Naive thymus-derived CD4-positive, alpha-beta T cell (primary cell): ENCODE measurements at places on chromosomes 4 and X. TPM values are rescaled to one million over a fixed set of nuclear protein-coding genes. Genes with fewer than 3 reads are reported as not detected.

GRCh38 chr4:19562456-19562855 is 689.2 kb upstream of the SLIT2 start:
- H3K36me3 ChIP-seq: no peaks in the 10 kb centered on the region
- no peak overlapping the region for H3K4me3 ChIP-seq
- H3K4me1 ChIP-seq: no peaks in the 10 kb centered on the region
- no peak for DNase-seq
- H3K27ac ChIP-seq: no peak overlapping the region

GRCh38 chrX:129905787-129906580 is at the start of gene UTP14A:
TSS of gene UTP14A (plus strand) at chrX:129906164. CDS start at chrX:129906211, 47 bp downstream.
- DNase-seq: peak; percentile 76
- peaks cover 19% of the 10 kb centered on the region for H3K36me3 ChIP-seq
- peak within 1 kb of the TSS; percentile 85 for H3K4me3 ChIP-seq
- H3K27ac ChIP-seq: peak within 1 kb of the TSS; percentile 76
- H3K27me3 ChIP-seq: no peaks in the 10 kb centered on the region
- H3K4me1 ChIP-seq: peaks cover 8% of the 10 kb centered on the region

GRCh38 chrX:95156566-95156965 is 1482.6 kb downstream of the FAM133A start:
- no peak overlapping the region for H3K27ac ChIP-seq
- no peak overlapping the region for H3K4me3 ChIP-seq
- no peaks in the 10 kb centered on the region for H3K36me3 ChIP-seq
- H3K27me3 ChIP-seq: no peaks in the 10 kb centered on the region

- H3K4me1 ChIP-seq: no peaks in the 10 kb centered on the region
- H3K36me3 ChIP-seq: no peaks in the 10 kb centered on the region
- DNase-seq: no peak
- no peak overlapping the region for H3K4me3 ChIP-seq
These were observed 41.6 kb downstream of the EVC start for GRCh38 chr4:5752376-5753184.

DNA sequence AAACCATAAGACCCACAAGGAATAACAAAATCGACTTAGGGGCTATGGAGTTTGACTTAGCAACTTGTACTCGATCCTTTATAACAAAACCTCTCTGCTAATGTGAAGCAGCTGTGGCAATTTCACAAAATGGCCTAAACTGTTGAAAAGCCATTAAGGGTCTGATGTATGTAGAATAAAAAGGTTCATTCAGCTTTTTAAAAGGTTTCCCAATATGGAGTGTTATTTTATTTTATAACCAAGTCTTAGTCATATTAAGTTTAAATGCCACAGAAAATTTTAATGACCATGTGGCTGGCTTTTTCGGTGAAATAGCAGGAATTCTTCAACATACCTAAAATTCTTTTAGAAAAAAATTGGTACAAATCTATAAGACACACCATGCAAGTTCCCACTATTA is 291.8 kb upstream of the HAND2 start:
- no peaks in the 10 kb centered on the region for H3K36me3 ChIP-seq
- H3K4me3 ChIP-seq: no peak overlapping the region
- H3K4me1 ChIP-seq: no peaks in the 10 kb centered on the region
- no peaks in the 10 kb centered on the region for H3K27me3 ChIP-seq

DNA sequence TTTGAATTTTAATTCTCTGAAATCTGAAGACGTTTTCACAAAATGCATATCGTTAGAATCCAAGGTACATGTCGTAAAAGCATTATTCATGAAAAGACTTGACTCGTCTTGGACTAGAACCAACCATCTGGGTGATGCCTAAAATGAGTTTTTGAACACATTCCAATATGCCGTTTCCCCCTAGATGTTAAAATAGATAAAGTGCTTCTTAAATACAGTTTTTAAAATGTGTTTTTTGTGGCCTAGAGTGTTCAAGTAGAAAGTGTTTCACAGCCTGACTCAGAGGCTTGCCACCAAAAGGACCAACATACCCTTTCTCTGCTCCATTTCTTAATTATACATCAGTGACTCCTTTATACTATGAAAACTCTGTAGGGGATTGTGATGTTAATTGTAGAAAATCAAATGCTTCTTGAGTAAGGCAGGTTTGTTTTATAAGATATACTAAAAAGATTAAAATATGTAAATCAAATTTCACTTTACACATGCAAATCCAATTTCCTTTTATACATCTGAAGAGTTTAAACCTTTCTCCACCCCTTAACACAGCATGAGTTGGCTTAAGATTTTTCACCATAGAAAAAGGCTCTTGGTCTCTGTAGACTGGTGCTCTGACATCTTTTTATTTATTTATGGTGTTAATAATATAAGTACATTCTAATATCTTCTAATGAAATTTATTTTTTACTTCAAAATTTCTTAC is 48.4 kb downstream of the PRKG2 start:
- no peak overlapping the region for H3K4me3 ChIP-seq
- no peaks in the 10 kb centered on the region for H3K36me3 ChIP-seq
- peaks cover 2% of the 10 kb centered on the region for H3K27me3 ChIP-seq
- DNase-seq: no peak

- H3K4me1 ChIP-seq: no peaks in the 10 kb centered on the region
- no peak overlapping the region for H3K4me3 ChIP-seq
- no peaks in the 10 kb centered on the region for H3K27me3 ChIP-seq
- no peak overlapping the region for H3K27ac ChIP-seq
- DNase-seq: no peak
These were observed 169.6 kb upstream of the MXRA5 start for GRCh38 chrX:3516051-3516541.

The ZDHHC15 gene
- 0.65 TPM for total RNA-seq

DNA sequence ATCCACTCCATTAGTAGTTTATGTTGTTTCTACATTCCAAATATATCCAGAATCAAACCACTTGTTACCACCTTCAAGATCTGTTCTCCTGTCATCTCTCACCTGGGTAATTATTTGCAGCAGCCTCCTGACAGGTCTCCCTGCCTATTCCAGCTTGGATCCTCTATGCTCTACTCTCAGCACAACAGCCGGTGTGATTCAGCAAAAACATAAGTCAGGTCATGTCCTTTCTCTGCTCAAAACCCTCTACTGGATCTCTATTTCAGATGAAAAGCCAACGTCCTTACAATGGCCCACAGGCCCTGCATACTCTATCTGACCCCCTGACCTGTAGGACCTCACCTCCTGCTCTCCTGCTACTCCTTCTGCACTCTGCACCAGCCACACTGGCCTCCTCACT is 84.5 kb downstream of the NHSL2 start:
- DNase-seq: no peak
- no peak overlapping the region for H3K27ac ChIP-seq
- no peak overlapping the region for H3K4me3 ChIP-seq
- no peaks in the 10 kb centered on the region for H3K4me1 ChIP-seq
- no peaks in the 10 kb centered on the region for H3K27me3 ChIP-seq

DNA sequence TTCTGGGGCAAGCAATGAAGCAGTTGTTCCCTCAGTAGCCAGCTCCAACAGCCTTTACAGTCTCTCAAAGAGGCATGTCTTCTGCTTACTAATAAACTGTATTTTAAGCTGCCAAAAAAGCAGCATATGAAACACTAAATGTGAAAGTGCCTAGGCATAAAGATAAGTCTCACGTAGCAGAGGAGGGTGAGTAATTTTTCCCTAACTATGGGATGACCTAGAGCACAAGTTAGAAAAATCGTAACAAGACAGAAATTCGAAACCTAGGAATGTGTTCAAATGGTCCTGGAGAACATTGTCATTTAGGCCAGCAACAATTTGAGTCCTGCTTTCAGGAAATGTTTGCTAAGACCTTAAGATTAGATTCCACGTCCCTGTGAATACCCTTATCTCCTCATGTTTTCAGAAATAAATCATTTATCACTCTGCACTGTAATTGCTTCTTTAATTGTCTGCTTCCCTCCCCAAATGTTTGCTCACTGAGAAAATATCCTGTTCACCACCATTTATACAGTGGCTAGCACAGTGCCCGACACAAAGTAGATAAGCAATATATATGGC is 222.2 kb downstream of the KCNIP4 start:
- no peaks in the 10 kb centered on the region for H3K27me3 ChIP-seq
- no peak overlapping the region for H3K27ac ChIP-seq
- H3K4me3 ChIP-seq: no peak overlapping the region
- no peaks in the 10 kb centered on the region for H3K36me3 ChIP-seq
- no peaks in the 10 kb centered on the region for H3K4me1 ChIP-seq

The OTUD6A gene
- total RNA-seq: not detected

GRCh38 chrX:48761674-48762471 is at the start of gene GLOD5:
TSS of gene GLOD5 (plus strand) at chrX:48761747. CDS start at chrX:48761791, 44 bp downstream.
- H3K27me3 ChIP-seq: no peaks in the 10 kb centered on the region
- no peaks in the 10 kb centered on the region for H3K36me3 ChIP-seq
- no peaks in the 10 kb centered on the region for H3K4me1 ChIP-seq
- H3K4me3 ChIP-seq: no peak within 1 kb of the TSS
- H3K27ac ChIP-seq: no peak within 1 kb of the TSS

GRCh38 chr4:36549252-36549651 is 267.8 kb downstream of the DTHD1 start:
- H3K4me1 ChIP-seq: no peaks in the 10 kb centered on the region
- DNase-seq: no peak
- H3K27ac ChIP-seq: no peak overlapping the region
